ENCODE measurements at places on chromosomes 1 and 21.
A peak's percentile ranks its signal among the peaks of the same experiment; 100 is the strongest.

DNA sequence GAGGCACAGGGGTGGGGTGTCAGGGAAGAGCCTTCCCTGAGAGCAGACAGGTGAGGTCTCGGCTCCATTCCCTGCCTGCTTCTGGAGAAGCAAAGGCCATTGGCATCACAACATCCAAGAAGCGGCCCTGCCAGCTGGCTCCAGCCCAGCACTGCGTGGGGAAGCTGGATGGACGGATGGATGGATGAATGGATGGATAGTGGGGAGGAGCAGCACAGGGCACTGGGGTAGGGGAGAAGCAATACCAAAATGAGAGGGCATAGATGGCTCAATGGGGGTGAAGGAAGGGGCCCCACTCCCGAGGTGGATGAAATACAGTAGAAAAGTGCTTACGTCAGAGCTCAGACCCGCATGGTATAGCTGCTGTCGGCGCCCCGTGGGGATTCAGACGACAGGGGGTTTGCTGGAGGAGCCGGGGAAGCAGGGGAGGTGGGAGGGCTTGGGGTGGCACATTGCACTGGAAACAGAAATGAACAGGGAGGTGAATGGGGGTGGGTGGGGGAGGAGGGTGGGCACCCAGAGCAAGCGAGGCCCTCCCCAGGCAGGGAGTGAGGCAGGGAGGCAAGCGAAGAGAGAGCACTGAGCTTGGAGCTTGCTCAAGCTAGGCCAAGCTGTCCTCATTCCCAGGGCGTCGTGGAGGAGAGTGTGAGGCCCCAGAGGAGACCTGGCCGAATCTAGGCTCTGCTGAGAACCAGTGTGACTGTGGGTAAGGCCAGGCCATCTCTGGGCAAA is 9.5 kb upstream of the GOLT1A start:
- no peak for DNase-seq

DNA sequence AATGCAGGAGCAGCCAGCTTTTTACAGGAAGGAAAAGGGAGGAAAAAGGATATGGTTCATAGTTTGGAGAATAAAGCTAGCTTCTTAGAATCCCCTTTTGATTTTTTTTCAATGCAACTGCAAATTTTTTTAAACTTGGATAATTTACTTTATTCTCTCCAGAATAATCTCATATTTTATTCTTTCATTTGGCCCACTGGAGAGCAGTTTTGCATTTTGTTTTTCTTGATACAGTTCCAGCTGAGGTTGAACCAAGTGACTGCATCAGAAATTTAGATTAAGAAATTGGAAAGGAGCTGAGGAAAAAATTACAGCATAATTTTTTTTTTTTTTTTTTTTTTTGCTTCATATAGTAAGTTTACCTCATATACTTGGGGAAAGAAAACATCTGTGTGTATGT is 22.8 kb downstream of the GABPA start:
- DNase-seq: no peak

GRCh38 chr1:206953626-206954025 is 7.4 kb upstream of the PIGR start:
- DNase-seq: no peak

DNA sequence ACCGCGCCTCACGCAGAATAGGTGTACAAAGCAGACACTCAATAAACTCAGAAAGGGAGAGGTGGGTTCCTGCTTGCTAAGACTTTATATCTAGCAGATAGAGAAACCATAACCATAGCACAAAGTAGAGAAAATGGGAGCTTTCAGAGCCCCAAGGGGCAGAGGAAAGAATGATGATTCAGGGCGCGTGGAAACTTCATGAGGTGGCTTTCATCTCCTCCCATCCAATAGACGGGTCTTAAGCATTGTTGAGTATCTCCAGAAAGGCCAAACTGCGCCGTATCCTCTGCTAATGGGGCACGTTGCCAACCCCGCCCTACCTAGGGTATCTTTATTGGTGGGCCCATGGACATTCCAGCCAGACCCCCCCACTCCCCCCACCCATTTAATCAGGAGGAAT is 778 bp upstream of the MIXL1 start:
- DNase-seq: peak; percentile 32

- DNase-seq: peak; percentile 81
These were observed 9.0 kb upstream of the FAM131C start for GRCh38 chr1:16082283-16083038.

GRCh38 chr1:222046684-222047263 is 304.9 kb upstream of the DUSP10 start:
- DNase-seq: no peak

DNA sequence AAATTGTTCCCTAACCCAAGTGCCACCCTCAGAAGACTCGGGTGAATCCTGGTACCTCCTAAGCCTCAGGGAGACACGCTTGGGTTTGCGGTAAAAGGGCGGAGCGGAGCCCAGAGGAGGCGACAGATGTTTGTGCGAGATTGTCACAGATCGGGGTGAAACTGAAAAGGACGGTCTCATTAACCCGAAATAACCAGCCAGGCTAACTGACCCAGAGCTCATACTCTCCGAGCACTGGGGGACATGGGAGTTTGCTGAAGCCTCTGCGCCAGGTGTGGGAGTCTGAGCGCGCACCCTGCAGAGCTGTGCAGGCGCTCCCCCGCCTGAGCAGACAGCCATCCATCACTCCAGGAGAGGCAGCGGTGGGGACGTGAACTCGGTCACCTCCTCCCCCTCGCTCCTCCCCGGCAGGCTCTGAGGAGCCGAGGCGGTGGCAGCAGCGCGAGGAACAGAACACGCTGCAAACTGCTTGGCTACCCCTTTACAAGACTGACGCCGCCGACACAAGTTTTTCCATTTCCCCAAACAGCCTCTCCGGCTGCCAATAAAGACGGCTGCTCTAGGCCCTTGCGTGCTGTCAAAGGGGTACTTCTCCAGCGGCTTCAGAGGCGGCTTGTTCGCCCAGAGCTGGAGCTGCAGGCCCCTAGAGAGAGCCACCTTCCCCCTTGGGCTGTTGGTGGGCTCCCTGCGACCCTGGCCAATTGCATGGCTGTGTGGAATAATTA is 43.5 kb downstream of the RRAGC start:
- DNase-seq: peak; percentile 38

DNA sequence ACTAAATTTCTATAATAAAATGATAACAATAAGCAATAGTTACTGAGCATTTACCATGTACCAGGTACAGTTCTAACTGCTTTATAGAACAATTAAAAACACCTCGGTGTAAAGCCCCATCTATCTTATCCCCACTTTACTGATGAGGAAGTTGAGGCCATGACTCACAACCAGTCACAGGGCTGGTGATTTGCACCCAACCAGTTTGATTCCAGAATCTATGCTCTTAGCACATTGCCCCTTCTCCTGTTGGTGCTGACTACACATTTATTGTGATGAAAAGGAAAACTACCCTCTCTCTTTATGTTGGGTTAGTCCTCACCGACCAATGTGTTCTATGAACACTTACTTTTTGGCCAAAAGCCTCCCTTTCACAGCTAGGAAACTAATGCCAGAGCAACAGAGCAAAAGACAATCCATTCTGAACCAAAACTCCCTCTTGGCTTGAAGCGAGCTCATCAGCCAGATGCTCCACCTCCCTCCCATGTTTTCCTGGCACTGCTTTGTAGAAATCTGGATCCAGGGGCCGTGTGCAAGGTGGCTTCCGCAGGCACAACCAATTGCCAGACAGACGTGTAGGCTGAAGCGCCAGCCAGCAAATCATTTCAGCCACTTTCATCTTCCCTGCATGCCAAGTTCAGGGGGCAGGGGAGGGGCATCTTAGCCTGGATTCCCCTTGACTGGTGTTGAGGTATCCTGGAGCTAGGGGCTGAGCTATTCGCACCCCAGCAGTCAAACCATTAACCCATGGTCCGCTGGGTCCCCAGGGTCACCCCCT is 32.0 kb upstream of the SLC30A1 start:
- no peak for DNase-seq

GRCh38 chr1:158819461-158820443 is 11.4 kb upstream of the MNDA start:
- DNase-seq: peak; percentile 31

DNA sequence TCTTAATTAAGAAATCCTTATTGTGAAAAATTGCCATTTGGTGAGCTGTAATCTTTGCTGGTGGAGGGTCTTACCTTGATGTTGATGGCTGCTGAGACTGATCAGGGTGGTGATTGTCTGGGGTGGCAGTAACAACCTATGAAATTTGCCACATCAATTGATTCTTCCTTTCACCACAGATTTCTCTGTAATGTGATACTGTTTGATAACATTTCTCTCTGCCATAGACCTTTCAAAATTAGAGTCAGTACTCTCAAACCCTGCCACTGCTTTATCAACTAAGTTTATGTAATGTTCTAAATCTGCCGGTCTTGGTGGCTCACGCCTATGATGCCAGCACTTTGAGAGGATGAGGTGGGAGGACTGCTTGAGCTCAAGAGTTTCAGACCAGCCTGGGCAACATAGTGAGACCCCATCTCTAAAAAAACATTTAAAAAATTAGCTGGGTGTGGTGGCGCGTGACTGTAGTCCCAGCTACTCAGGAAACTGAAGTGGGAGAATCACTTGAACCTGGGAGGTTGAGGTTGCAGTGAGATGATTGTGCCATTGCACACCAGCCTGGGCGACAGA is 5.0 kb downstream of the KPNA6 start:
- peak; percentile 24 for DNase-seq

GRCh38 chr1:220045356-220046051 is 801 bp downstream of the EPRS1 start:
- DNase-seq: peak; percentile 18

- DNase-seq: peak; percentile 82
These were observed 20.9 kb downstream of the SLAMF1 start for GRCh38 chr1:160625725-160626498.

- no peak for DNase-seq
These were observed 228.6 kb downstream of the DSCAM start for GRCh38 chr21:40618191-40618973.

- no peak for DNase-seq
These were observed 17.0 kb downstream of the IL10RB start for GRCh38 chr21:33283203-33283602.

- no peak for DNase-seq
These were observed 187.8 kb upstream of the HP1BP3 start for GRCh38 chr1:20974951-20975350.

Data from activated CD4-positive, alpha-beta T cell treated with anti-CD3 and anti-CD28 coated beads for 48 hours (primary cell).